Non-pigmented ciliary epithelial cell (primary cell): ENCODE measurements at places on chromosomes 5 and 9.
A peak's percentile ranks its signal among the peaks of the same experiment; 100 is the strongest.

GRCh38 chr9:109934136-109934856 lies 154.3 kb downstream of the PALM2AKAP2 start:
- no peak for DNase-seq

- no peak for DNase-seq
These were observed 3.8 kb upstream of the ORM1 start for GRCh38 chr9:114319147-114319546.

GRCh38 chr9:89154651-89155336 lies 23.8 kb downstream of the SHC3 start:
- DNase-seq: peak; percentile 87

DNA sequence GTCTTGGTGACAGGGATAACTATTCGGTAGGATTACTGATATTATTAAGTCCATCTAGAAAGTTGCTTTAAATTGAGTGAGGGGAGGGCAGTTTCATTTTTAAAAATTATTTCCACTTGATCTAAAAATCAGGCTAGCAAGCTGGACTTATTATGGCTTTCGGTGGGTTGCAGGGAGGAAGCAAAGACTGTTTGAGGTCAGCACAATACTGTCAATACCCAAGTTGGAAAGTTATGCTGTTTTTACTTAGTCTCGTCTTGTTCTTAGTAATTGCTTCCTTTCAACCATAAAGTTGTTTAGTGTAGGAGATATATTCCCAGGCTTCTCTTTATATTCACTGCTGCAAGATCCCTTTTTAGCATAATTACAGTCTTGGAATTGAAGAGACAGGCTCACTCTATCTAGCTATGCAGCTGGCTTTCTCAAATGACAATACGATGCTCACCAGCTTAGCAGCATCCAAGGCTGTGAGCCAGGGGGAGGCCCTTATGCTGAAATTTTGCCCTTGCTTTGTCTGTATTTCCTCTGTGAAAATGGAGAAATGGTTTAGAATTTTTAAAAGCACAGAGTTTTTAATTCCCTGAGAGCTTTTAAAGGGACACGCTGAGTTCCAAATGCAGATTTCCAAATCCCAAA lies 68.2 kb upstream of the APC start:
- DNase-seq: no peak

- DNase-seq: no peak
These were observed 41.3 kb upstream of the SMU1 start for GRCh38 chr9:33117796-33118195.

DNA sequence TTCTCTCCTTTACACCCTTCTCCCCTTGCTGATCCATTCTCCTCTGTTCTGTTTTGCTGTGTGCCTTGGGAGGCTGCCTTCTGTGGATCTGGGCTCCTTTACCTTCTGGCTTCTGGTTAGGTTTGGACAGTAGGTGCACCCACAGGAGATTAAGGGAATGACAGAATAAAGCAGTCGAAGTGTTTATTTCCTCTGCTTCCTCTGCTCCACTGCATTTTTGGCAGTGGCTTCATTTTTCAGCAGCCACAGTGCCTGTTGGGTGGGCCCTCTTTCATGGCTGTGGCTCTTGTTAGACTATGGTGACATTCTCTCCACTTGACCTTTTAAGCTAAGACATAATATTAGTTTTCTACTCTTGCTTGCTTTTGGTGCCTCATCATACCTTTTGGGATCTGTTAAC lies 144.1 kb downstream of the CCDC171 start:
- DNase-seq: no peak

DNA sequence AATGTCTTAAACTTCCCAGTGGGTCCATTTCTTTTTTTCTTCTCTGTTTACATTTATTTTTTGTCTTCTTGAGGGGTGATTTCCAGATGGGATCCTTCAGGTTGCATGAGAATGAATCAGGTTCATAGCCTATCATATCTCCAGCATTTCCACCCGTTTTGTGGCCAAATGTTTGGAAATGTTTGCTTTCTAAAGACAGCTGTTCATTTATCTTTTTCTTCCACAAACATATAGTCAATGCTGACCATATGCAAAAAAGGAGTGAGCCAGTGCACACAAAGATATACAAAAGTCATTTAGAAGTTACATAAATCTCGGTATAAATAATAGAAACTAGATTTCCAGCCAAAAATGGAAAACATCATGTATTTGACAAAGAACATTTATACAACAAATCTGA lies 71.6 kb upstream of the STC2 start:
- DNase-seq: no peak
